Activated T-helper 17 cell treated with anti-CD3 and anti-CD28 coated beads, Interleukin-2, amount 50 U/mL, for 72 hours (primary cell): ENCODE measurements at places on chromosomes 3 and 15.

GRCh38 chr3:196335503-196335948, 2.7 kb downstream of the TM4SF19 start:
- no peak for ATAC-seq

DNA sequence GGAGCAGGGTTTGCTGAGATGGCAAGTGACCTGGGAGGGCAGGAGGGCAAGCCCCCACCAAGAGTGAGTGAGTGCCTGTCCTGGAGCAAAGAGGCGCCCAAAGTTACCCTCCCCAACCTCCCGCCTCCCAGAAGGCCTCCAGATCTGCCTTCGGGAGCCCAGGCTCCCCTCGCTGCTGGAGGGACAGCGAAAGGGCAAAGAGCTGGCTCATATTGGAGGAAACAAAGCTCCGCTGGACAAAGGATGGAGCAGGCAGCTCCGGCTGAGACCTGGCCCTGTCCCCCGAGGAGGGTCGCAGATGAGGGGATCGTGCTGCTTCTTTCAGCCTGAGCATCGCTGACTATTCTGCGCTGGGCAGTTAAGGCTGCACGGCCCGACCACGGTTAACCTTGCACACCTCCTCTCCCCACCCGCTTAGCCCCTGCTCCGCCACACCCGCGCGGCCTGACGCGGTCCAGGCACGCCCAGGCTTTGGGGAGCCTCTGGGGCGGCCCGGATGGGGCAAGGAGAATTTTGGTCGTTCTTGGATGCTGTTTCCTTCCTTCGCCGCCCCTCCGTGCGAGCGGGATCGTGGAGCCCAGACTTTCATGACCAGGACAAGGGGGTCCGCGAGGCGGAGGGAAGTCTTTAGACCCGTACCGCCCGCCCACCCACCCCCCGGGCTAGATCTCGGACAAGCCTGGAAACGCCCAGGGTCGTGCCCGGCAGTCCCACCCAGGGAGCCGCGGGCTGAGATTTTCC, 651 bp downstream of the PLCD1 start:
- ATAC-seq, result no peak

DNA sequence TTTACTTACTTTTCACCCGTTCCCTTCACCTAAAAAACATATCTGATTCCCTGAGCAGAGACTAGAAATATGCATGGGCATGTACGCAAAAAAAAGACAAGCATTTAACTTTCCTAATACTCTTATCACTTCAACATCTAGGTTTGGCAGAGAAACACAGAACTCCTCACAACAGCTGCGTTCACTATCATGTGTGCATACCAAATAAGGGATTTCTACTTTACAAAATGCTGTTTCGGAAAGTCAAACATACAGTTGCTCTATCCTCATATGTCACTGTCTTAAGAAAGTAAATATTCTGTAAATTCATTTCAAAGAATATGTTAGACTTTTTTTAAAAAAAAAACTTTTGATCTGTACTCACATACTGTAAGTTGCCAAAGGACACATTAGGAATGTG, 65.1 kb upstream of the CBLB start:
- no peak for ATAC-seq

- ATAC-seq, result no peak
Observed at GRCh38 chr3:2485027-2485375, 386.3 kb downstream of the CNTN4 start.

DNA sequence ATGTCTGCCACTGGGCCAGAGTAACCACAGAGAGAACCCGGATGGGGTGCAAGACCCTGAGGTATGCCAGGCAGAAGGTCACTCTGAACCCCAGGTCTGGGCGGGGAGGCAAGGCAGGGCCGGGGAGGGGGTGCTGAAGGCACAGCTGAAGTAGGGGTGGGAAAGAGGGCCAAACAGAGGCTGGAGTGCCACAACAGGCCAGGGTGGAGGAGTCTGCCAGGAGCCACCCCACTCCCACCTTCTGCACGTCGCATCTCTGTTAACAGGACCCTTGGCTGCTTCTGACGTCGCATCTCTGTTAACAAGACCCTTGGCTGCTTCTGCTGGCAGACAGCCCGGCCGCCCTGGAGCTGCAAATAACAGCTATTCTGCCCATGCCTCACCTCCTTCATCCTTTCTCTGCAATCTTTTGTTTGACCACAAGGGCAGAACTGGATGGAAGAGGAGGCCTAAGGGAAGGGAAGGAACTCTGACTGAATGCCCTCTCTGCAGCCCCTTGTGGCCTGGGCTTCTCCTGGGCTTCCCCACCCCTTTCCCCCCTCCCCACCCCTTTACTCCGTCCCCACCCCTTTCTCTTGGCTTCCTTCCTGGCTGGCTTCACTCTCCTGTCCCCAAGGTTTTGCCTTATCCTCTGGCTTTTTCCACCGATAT, 20.6 kb upstream of the FBLN2 start:
- ATAC-seq, result no peak

- ATAC-seq, result no peak
Observed at GRCh38 chr15:86892774-86893449, 813.2 kb downstream of the AGBL1 start.
